ENCODE measurements at places on chromosomes 11 and 22.

DNA sequence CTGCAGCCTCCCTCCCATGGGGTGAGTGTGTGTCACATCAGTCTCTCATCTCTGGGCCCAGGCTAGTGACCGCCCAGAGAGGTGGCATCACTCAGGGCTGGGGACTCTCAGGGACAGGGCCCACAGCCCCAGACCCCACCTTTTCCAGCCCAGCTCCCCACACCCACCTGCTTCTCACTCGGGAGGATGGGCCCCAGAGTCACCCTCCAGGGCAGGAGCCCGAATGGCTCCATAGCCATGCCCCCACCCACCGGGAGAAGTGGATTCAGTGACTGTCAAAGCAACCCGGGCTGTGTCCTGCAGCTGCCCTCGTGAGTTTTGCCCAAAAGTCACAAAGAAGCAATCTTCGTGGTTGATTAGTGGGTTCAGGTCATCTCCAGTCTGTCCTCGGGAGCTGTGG is 26.0 kb downstream of the PARVG start:
- DNase-seq: no peak

GRCh38 chr11:100980156-100980555 is 149.5 kb downstream of the PGR start:
- no peak for DNase-seq

GRCh38 chr11:33801821-33802193 is 27.5 kb upstream of the FBXO3 start:
- DNase-seq: no peak

DNA sequence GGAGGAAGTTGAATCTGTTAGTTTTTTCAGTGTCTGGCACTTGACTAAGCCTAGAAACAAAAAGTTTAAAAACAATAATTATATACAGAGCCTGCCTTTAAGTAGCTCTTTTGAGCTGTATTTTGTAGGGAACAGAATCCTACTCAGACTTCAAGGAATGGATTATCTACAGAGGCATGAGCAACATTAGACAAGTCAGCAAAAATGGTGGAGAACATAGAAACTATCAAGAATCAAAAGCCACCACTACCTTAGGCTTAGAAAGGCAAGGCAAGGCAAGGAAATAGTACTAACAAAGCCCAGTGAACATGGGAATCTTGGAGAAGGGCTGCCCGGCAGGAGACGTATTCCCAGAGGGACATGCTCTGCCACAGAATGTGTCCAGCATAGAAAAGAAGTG is 353.6 kb upstream of the FAT3 start:
- no peak for DNase-seq

DNA sequence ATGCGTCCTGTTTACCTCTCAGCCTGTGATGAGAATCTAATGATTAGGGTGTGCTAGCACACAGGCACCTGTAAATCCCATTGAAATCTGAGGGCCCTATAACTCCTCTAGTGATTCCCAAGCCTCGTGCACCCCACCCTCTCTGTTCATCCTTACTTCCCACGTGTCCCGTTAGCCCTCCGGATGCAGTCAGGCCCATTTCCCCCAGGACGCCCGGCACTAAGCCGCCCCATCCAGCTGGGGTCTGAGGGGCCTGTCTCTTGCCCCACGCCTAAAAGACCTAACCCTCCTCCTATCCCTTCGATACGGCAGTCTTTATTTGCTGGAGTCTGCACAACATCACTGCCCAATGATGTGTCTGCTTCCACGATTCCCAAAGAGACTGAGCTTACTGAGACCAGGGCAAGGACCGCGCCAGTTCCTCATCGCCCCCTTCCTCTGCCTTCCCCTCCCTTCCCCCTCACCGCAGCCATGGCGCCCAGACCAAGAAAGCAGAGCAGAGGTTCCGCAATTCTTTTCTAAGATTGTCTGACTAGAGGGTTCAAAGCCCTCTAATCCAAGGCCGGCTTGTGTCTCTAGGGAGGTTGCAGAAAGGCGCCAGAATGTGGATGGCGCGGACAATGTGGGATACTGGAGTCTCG is 1.1 kb upstream of the FADS2 start:
- no peak for DNase-seq

DNA sequence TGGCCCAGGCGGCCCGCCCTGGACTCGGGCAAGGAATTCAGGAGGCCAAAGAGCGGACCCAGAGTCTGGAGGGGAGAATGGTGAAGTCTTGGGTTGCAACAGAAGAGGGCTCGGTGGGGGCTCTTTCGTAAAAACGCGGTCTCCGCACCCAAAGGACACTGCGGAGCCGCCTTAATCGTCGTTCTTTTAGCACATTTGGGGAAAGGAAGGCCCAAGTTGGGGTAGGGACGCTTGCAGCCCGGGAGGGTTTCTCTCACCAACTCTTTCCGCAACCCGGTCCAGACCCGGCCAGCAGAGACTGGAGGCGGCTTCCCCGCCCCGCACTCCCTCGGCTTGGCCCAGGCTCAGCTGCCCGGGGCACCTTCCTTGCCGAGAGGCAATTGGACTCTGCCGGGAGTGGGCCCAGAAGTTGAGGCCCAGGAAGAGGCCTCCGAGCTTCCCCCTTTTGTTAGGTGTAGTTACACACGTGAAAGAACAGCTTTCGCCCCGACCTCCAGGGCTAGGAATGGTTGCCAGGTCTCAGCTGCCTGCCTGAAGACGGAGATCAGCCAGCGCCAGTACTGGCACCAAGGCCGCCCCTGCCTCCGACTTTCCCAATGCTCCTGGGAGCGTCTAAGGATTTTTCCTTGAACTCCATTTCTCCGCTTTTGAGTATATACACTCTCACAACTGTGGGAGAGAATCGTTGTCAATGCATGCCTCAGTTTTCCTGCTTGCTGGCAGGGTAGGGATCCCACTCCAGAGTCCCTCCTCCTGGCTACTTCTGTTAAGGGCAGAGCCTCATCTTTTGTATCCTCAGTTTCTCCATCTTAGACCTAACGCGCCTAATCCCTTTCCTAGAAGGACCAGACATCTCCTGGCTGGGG is 3.7 kb downstream of the ALX4 start:
- DNase-seq: no peak

GRCh38 chr11:81888391-81888790 is 845.3 kb downstream of the FAM181B start:
- DNase-seq: no peak

DNA sequence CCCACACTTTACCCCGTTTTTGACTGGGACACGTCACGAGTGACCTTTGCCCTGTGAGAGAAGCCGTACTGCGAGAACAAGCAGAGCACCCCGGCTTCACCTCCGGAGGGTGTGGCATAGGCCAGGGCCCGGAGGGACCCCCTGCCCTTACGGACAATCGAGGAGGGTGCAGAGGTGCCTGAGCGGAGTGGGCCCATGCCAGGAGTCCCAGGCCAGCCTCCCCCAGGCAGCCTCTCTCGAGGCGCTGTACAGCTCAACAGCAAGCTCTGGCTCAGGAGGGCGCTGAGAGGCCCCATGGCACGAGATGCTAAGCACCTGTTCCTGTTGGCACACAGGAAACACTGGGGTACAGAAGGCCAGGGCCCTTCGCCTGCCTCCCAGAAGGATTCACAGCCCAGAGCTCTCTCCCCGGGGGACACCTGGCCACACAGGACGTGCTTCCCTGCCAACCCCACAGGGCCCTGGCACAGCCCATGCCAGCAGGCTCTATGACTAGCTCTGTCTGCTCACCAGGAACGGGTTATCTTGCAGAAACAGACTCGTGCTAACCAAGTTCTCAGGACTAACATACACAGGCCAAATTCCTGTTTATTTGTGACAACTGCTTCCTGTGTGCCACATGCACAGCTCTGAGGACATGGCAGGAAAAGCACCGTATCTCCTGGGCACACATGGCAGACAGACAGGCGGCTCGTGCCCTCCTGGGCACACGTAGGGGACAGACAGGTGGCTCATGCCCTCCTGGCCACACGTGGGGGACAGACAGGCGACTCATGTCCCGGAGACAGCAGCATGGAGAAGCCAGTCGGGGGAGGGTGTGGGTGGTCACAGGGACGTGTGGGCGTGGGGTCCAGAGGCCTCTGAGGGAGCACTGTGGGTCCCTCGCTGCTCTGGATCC is 11.6 kb downstream of the TOLLIP start:
- peak; percentile 3 for DNase-seq

- DNase-seq: no peak
Measured at GRCh38 chr22:20531404-20532201, 24.2 kb downstream of the MED15 start.

DNA sequence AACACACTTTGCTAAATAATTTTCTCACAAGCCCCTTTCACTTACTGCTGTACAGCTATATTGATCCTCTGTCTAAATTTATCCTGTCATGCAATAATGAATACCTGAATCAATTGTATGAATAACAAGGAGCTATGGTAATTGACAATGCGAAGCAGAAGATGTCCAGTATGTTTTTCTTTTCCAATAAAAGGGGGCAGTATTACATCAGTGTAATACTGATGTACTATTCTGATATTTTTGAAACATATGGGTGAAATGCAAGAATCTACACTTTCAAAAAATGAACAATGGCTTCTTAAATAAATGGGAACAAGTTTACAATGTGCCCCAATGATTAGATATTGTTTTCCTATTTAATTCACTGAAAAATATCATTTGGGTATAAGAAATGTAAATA is 315.1 kb downstream of the SOX6 start:
- no peak for DNase-seq

DNA sequence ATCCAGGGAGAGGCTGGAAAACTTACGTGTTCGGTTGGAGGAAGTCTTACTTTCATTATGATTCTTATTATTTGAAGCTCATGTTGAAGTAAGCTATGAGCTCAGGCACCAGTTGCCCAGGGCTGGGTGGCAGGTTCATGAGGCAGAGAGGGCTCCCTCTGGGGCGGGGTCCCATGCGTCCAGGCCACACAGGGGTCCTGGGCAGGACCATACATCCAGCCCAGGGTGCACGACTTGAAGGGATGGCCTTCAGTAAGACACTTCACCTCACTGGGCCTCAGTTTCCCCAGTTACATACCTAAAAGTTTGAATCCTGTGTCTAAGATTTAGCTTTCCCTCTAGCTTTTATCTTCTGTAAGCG is 107.3 kb upstream of the B3GAT1 start:
- DNase-seq: no peak

Data from HAP-1 (cell line).